ENCODE measurements at places on chromosomes 3 and 15.

GRCh38 chr15:69908590-69909420 lies 188.9 kb downstream of the TLE3 start:
- no peak for DNase-seq

DNA sequence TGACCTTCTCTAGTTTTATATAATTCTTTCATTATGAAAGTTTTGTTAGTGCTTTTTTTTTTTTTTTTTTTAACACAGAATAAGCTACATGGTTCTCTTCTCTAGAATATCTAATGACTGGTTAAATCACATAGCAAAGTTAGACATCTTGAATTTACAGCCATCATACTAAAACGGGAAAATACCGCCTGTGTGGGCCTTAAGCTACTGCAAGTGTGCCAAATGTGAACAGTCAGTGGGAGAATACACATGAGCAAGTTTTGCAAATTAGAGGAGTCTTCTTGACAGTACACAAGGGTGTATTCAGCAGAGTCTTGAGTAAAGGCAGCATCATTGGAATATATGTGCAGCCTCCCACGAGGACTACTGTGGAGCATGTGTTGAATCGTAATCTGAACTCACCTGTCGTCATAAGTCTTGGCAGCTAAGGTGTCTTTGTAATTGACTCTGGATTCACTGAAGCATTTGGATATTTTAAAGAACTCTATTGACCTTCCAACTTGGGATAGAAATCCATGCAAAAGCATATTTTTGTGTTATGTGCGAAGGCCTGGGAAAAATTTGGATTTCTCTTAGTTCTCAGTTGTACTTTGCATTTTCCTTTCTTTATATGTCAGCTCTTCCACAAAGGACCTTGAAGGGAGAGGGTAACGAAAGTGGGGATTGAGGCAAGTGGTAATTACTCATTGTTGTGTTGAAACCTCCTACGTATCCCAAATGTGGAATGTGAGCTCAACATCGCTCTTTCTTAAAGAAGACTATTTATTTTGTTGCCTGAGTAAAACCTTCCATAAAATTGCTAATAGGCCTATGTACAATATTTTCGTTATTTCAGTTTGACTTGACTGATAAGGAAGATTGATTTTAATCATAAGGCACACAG lies 117.4 kb downstream of the ATG7 start:
- no peak for DNase-seq

- DNase-seq: no peak
Observed at GRCh38 chr3:56800832-56801661, 702 bp downstream of the ARHGEF3 start.

DNA sequence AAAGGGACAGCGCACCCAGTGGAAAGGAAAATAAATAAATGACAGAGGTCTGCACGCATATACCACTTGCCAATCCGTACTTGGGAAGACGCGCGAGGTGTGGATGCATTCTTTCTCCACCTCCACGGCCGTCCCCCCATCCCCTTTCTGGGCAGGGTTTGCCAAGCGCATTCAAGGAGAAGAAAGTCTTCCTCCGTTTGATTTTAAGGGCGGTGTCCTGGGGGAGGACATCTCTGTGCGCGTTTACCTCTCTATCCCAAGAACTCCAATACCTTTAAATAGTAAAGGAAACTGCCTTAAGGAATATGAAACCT lies 576 bp upstream of the MB21D2 start:
- no peak for DNase-seq

DNA sequence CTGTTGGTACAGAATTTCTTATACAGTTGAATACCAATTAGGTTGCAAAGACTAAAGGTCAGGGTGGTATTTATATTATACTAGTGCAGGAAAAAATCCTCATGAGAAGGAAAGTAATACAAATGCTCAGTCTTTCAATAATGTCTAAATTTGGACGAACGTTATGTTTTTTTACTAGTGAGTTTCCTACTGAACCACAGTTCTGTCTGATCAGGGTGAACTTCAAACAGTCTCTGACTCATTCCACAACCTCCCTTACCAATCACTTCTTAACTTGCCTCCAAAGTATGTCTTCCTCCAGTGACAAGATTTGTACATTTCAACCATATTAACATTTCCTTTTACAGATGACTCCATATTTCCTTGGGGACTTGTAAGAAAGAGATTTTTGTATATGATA lies 3.4 kb downstream of the TMEM212 start:
- DNase-seq: no peak

GRCh38 chr3:59027607-59028006 lies 22.2 kb downstream of the CFAP20DC start:
- no peak for DNase-seq

- peak; percentile 76 for DNase-seq
Observed at GRCh38 chr15:57591822-57592367, at the start of gene MYZAP. TSS of gene MYZAP (plus strand) at chr15:57591904. CDS start at chr15:57592035, 131 bp downstream.

DNA sequence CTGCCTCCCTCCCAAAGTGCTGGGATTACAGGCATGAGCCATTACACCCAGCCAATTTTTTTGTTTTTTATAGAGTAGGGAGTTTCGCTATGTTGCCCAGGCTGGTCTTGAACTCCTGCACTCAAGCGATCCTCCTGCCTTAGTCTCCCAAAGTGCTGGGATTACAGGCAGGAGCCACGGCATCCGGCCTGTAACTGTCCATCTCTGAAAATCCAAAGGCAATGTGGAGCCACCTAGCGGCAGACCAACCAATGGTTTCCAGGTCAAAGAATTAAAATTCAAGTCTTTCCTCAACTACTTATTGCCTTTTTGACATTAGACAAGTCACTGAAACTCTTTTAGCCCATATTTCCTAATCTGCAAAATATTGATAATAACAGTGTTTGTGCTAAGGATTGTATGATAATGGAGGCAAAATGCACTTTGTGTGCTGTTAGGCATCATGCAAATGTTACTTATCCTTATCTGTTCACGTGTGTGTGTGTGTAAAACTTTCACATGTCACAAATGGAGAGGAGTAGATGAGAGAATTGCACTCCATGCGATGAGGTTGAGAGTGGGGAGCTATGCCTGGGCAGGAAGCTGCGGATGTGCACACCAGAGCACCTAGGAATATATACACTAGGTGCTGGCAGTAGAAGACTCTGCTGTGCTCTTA lies 48.7 kb downstream of the COL8A1 start:
- DNase-seq: peak; percentile 40

DNA sequence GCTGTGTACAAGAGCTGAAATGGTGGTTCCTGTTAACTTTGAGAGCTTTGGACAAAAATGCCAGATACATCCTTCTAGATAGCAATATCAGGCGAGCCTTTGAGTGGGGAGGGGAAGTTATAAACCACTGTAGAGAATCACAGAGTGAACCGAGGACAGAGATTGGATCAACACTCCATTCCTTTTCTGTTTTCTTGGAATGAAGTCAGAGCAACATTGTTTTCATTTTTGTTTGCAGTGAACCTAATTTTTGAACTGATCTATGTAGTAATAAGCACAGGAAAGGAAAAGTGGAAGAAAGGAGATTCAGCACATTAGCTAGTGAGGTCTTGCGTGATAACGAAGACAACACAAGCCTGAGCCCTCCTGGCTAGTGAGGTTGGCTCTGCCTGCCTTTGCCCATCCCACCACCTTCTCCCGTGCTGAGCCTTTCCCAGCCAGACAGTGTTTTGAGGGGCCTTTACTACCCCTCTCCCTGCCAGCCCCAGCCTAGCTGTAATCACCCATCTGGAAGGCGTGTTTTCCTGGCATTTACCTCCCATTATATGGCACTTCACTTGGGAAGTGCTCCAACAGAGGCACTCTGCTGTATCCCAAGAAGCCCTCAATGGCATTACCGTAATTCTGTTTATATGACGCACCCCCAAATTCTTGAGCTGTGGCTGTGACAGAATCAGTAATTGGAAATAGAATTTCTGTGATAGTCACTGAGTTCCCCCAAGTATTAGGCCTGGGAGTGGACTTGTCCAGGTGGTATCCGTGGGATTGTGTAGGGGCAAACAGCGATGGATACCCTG lies 129.8 kb downstream of the CACNA1D start:
- DNase-seq: no peak

GRCh38 chr3:19077388-19077787 lies 70.9 kb upstream of the KCNH8 start:
- DNase-seq: no peak

DNA sequence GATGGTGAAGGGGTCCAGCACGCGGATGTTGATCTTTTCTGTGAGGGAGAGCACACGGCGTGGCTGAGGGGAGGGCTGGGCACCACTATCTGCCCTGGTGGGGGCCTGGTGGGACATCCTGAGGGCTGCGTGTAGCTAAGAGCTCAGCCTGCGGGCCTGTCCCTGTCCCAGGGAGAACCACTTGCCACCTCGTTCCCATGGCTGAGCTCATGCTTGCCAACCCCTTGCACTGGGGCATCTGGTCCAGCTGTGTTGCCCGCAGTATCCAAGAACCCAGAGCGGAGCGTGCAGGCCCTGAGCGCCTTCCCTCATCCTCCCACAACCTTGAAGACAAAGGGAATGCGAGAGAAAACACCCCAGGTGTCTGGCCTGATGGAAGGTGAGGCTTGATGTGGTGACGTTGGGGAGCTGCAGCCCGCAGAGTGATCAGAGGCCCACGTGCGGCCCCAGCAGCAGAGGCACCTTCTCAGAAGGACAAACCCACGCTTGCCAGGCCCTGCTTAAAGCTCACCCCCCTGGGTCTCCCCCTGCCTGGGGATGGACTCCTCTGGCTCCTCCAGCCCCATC lies 28.9 kb downstream of the TKT start:
- no peak for DNase-seq

- no peak for DNase-seq
Observed at GRCh38 chr3:153442799-153443487, 280.9 kb downstream of the RAP2B start.

DNA sequence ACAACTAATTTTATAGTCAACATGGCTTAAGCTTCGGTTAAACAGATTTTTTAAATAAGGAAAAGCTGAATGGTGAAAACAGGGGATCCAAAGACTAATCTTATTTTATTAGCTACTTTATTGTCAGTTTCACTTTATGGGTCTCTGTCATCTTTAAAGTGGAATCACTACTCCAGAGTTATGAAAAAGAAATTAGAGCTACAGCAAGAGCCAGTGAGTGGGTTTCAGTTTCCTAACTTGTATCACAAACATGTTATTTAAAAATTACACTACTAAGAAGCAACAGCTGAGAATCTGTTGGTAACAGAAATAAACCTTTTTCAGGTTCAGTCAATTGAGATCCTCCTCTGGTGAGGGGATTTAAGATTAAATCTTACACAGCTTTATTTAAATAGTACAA lies 10.0 kb downstream of the PHC3 start:
- no peak for DNase-seq

DNA sequence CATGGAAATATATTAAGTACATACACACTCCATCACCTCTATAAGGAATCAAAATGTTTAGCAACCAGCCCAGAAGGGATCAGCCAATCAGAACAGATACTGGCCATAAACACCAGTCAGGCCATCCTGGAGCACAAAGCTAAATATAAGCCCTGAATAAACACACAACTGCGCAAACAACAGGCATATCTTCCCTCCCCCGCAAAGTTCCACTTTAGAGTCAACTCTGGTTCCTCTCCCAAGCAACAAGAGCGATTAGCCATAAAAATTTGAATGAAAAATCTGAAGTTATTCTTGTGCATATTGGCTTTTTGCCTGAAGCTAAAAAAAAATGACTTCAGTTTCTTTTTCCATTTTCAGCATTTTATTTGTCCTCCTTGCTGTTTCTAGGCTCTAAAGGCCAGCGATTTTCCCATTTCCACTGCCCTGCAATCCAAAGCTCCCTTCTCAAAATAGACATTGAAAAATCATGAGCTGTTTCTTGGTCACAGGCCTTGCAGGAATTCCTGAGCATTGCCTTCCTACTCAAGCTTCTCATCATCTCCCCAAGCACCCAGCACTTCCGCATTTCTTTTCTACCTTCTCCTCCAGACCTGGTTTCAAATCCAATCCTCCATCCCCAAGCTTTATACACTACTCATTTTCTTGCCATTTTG lies 247.9 kb downstream of the ZMAT3 start:
- no peak for DNase-seq
